ENCODE measurements at places on chromosomes 11 and 22.

DNA sequence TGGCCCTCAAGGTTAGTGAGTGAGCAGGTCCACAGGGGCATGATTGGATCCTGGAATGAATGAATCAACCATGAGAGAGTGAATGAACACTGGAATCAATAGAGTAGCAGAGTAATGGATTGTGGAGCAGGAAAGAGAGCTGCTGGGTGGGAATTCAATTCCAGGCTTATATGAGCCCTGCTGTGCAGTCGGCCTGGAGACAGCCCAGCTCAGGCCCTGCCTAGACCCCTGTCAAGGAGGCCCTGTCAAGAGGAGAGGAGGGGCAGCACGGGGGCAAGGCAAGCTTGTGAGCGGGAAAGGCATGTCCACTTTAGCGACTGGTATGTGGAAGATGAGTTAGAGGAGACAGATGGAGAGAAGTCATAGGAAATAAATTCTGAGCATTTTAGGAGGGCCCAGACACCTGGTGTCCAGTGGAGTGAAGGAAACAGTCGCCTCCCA is 1.3 kb upstream of the FOLR1 start:
- no peak for DNase-seq

DNA sequence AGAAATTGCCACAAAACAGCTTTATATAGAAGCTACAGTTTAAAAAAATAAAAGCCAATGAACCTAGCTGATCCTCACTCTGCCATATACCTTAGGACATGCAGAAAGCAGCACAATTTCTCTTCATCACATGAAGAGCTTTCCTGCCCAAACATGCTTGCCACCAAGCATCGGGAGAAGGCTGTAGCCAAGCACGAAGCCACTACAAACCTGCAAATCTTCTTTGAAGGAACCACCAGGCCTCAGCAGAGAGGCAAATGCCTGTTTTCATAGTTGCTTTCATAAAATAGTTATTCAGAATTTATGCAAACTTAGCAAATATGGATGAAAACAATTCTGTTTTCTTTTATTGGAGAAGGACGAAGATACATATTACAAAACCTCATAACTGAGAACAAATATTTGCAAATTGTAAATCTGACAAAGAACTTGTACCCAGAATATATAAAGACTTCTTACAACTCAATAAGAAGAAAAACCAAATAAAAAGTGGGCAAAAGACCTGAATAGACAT is 100.3 kb downstream of the RBFOX2 start:
- DNase-seq, result no peak

GRCh38 chr11:124900464-124900863 is 2.8 kb upstream of the ROBO4 start:
- no peak for DNase-seq

GRCh38 chr11:32188785-32189184 is 97.9 kb downstream of the RCN1 start:
- no peak for DNase-seq

GRCh38 chr11:28767574-28767973 is 659.4 kb downstream of the METTL15 start:
- no peak for DNase-seq

DNA sequence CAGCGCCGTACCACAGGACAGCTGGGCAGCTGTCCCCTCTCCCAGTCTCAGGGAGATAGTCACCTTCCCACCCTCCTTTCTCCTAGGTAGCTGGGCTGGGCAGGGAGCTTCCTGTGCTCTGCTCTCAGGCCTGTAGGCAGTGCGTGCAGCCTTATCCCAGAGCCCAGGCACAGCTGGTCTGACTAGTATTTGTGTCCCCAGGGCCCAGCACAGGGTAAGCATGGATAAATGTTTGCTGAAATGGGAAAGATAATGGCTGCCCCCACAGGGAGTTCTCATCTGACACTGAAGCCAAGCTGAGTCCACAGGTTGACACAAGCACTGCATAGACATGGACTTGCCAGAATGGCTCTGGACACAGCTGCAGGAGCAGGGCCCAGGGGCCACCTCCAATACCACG is 9.8 kb downstream of the SLC15A3 start:
- no peak for DNase-seq

- no peak for DNase-seq
Measured at GRCh38 chr11:57323167-57323854, 1.4 kb downstream of the TNKS1BP1 start.

DNA sequence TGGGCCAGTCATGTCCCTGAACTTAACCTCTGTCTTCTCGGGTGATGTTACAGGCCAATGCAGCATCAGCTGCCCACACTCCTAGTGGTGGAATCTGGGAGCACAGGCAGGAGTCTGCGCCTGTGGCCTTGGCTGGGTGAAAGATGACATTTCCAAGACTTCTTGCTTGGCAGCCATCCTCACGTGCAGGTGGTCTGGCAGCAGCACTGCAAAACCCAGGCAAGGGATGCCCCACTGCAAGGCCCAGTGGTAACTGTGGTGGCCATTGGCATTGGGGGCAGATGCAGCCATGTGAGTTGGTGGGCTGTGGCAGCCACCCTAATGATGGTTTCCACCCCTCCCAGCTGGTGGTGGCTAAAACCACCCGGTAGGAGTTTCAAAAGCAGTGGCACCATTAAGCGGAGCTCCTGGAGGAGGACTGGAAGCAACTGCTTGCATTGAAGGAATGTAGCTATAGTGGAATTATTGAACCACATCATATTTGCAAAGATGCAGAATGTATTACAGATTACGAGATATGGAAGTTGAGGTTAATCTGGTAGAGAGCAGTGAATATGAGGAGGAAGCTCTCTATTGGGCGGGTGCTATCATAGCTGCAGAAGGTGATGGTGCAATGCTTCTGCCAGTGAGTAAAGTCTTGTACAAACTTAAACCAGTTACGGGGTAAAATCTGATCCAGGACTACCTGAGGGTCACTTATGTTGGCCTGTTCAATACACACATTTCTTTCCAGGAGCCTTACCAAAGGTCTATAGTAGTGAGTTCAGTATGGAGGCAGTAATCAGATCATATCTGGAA is 120.7 kb upstream of the TOP3B start:
- no peak for DNase-seq

DNA sequence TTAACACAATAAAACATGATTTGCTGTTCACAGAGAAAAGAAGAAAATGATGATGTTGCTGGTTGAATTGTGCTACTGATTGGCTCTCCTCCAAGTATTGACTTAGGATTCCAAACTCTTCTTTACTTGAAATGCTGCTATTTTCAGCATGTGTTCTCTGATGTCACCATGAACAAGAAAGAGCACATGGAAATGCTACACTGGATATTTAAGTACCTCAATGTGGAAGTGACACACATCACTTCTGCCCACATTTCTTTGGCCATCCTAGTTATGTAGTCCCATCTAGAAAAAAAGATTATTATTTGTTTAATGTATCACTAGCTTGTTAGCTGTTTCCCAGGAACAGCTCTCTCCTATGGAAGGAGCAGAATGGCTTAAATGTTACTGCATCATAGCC is 27.2 kb downstream of the OR52B2 start:
- DNase-seq, result no peak

- DNase-seq, result no peak
Measured at GRCh38 chr11:129375751-129376657, at the start of gene BARX2. Gene BARX2, plus strand, starts transcription at chr11:129375848. Its CDS starts 188 bp downstream, at chr11:129376036.

DNA sequence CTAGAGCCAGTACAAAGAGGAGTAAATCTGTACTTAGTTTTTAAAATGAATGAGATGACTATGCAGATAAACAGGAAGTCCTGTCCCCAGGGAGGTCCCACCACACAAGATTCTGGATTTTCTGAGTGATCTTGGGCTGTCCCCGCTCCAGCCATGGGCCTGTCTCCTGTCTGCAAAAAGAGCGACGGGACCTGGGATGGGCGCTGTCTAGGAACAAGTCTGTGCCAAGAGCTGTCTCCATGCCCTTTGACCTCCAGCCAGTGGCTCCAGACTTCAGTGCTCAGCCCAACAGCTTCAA is 6.0 kb downstream of the CSNK1E start:
- DNase-seq, result no peak

DNA sequence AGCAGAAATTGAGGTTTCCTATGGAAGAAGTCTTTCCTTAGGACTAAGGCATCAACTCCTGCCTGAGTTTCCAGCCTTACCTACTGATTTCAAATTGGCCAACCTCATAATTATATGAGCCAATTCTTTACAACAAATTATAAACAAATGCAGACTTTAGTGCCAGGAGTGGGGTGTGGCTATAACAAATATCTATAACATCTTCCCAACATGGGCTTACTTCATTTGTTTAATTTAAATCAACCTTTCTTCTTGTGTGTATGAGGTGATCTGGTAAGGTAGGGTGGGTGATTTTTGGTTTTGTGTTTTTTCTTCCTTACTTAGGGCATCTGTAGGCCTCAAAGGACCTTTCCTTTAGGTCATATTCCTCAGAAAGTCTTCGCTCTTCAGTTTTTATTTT is 354.9 kb downstream of the SHANK2 start:
- DNase-seq, result no peak

DNA sequence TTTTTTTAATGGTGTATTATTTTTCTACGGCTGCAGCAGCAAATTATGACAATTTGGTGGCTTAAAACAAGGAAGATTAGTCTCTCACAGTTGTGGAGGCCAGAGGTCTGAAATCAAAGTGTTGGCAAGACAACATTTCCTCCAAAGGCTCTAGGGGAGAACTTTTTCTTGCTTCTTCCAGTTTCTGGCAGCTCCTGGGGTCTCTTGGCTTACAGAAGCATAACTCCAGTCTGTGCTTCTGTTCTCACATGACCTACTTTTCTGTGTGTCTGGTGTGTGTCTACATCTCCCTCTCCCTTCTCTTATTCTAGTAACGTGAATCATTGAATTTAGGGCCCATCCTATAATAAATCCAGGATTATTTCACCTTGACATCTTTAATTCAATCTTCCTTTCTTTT is 551.9 kb upstream of the LUZP2 start:
- DNase-seq, result no peak

- DNase-seq, result no peak
Measured at GRCh38 chr11:62125316-62125715, 1.5 kb downstream of the INCENP start.

DNA sequence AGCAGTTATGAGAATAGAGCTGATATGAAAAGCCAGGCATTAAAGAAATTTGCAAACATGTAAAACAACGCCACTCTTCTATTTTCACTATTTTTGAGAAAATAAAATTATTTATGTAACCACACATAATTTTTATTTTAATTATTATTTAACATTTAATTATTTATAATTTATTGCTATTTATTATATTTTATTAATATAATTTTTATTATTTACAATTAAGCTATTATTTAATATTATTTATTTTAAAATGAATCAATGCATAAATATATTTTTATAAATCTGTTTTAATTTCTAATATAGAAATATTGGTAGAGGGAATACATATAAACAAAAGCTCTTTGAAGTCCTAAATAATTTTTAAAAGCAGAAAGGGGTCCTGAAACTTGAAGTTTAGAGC is 36.7 kb downstream of the KIF18A start:
- no peak for DNase-seq

DNA sequence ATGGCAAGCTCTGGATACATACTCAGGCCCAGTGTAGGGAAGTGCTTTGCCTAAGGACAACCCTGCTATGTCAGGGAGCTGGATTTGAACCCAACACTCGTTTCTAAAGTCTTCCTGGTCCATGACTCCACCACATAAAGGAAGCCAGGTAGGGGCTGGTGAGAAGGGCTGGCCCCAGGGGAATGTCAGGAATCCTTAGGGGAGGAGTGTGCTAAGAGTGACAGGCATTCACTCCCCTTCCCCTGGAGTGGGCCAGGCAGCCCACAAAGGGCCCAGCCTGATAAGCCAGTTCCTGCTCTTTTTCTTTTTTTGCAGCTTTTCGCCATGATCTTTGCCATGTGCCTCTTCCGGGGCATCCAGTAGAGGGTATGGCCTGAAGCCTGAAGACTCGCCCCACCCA is 21.9 kb downstream of the TP53I11 start:
- no peak for DNase-seq

DNA sequence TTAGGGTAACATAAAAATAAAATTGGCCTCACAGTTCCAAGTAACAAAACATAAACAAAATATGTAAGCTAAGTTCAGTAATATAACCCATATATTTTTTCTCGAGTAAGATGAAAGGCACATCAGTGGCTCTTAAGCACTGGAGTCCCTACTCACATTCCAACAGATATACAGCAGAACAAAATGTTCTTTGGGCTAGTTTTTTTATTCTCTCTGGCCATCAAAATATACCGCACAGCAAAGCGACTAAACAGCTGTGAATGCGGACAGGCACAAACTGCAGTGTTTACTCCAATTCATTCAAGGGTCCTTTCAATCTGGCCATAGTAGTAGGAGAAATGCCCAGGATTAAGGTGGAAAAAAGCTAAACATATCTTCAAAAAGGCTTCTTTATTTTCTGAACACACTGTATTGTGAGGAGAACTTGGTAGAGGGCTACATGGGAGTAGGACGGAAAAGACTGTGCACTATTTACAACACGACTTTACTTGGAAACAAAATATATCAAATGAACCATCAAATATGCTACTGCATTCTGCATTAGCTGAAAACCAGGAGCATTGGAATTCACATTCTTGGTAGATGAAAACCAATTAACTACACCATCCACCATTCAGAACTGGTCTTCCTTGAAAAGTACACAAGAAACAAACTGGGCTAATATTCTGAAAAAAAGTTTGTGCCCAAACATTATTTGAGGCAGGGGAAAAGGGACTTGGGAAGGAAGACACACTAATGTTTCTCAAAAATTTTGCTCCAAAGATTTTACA is 4.4 kb downstream of the CDON start:
- DNase-seq, result no peak

DNA sequence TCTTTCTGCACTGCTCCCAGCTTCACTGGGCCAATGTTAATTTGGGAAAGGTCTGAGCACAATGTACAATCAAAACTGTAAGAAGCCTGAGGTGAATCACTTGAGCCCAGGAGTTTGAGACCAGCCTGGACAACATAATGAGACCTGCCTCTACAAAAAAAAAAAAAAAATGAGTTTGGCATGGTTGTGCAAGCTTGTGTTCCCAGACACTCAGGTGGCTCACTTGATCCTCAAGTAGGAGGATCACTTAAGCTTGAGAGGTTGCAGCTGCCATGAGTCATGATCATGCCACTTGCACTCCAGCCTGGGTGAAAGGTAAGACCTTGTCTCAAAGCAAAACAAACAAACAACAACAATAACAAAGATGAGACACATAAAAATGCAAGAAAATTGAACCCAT is 38.6 kb upstream of the SC5D start:
- no peak for DNase-seq

Data from esophagus squamous epithelium (tissue), 5 donors.